Stimulated activated CD4-positive, alpha-beta T cell treated with anti-CD3 and anti-CD28 coated beads, Interleukin-4, amount 100 ng/mL, for 4 hours (primary cell): ENCODE measurements at places on chromosomes 11 and 22.

DNA sequence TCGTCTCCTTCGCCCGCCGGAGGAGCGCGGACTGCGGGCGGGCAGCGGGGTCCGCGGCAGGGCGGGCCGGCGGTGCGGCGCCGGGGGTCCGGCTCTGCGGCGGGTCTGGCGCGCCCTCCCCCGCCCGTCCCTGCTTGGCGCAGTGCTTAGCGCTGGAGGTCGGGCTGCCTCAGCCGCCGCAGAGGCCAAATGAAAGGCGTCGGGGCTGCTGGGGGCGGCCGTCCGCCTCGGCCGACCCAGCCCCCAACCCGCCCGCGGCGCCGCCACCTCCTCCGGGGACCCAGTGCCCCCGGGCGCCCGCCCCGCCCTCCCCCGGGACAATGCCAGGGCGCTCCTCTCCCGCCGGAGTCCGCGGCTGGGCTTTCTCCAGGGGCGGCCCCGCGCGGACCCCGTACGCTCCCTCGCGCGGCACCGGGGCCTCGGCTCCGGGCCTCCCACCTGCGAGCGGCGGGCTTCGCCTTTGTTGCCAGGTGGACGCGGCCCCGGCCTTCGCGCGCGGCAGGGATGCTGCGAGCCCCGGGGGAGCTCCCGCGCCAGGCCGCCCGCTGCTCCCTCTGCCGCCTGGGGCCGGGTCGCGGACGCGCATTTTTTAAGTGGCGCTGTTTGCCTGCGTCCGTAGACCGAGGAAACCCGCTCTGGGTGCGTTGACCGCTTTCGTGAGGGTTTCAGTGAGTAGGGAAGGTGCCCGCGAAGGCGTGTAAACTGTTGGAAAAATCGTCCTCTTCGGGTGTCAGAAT lies 583 bp downstream of the APLP2 start:
- peak; percentile 32 for DNase-seq

GRCh38 chr11:25981998-25982397 lies 349.9 kb upstream of the ANO3 start:
- no peak for DNase-seq

GRCh38 chr11:15276621-15277020 lies 161.9 kb downstream of the INSC start:
- no peak for DNase-seq

- DNase-seq: no peak
These were observed 59.1 kb downstream of the AMBRA1 start for GRCh38 chr11:46534711-46535110.

- no peak for DNase-seq
These were observed 298.8 kb downstream of the SWAP70 start for GRCh38 chr11:9962722-9963121.

GRCh38 chr11:58770627-58771457 lies 39.1 kb upstream of the GLYAT start:
- no peak for DNase-seq

DNA sequence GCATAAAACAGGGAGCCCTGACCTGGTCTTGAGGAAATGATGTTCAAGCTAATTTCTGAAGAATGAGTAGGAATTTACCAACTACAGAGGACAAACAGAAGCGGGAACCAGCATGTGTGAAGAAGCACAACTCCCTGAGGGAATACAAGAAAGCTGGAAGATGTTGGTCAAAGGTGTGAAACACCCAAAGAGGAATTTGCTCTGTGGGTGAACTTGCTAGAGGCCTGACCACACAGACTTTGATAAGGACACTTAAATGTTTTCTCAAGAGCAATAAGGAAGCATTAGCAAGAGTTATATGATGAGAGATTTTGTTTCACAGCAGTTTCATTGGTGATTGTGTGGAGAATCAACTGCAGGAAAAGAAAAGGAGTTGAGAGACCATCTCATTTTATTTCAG lies 17.6 kb downstream of the SLC5A12 start:
- no peak for DNase-seq

DNA sequence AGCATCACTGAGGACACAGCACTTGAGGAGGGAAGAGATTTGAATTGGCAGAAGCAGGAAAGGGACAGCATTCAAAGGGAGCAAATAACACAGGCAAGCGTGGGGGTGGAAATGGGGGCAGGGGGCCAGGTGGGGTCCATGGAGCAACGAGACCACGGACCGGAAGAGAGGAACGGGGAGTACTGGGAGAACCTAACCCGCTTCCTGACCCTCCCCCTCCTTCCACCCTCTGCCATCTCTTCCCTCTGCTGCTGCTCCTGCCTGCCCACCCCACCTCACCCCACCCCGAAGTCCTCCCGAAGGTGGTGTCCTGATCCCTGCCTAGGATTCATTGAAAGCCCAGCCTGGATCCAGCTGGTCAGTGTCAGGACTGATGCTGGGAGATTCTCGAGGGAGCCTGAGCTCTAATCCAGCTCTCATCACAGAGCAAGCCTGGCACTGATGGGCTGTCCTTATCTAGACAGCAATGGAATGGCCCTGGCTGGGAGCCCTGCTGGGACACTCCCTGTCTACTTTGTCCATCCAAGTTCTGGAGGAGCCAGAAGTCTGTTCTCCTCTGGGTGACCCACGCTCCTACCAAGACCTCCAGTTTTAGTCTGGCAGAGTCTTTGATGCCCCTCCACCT lies 105.0 kb downstream of the TRIM29 start:
- no peak for DNase-seq

DNA sequence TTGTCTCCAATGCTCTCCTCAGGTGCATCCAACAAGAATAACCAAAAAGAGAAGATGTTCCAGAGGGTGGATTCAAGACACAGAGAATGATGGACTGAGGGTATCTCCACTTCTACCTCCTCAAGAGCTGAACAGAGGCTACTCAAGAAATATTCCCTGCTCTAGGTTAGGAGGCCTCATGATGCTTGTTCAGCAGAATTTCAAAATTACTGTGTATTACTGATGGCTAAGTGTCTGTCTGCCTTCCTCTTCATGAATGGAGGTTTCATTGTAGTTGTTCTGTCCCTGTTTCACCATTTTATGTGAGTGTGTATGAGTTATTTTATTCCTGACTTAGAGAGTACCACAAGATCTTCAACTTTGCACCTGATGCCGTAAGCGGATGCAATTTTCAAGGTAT lies 76.8 kb downstream of the JRKL start:
- DNase-seq: no peak

GRCh38 chr11:76267556-76267955 lies 61.3 kb upstream of the WNT11 start:
- no peak for DNase-seq

DNA sequence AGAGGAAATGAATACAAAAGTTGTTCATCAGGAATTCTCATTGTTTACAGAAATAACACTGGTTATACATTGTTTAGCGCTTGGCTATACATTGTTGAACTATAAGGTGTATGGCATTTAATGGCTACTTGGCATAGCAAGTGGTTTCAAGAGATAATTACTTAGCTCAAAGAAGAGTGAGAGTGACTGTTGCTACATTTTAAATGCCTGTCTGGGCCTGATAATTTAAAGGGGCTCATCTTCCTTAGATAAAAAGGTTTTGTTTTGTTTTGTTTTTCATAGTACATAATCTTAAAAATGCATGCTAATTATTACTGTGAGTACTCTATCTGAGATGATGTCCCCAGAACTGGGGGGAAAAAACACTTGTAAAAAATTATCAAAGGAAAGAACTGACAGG lies 1.5 kb upstream of the SMPD1 start:
- no peak for DNase-seq

DNA sequence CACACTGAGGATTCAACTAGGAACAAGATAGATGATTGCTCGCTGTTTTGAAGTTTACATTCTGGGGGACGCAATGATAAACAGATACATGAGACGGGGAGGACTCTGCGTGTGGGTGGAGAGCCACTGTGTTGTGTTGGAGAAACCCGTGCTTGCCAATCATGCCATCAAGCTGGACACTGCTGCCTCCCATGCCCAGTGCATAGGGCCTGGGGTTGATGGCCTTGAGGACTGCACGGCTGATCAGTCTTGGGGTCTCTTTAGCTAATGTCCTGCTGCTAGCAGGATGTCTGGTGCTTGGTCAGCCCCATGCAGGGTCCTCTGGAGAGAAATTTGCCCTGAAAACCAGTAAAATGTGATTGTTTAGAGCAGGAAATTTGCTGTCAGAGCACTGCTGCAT lies 221.2 kb upstream of the B3GAT1 start:
- DNase-seq: no peak

GRCh38 chr11:2094354-2095197 lies 44.6 kb downstream of the IGF2 start:
- no peak for DNase-seq

DNA sequence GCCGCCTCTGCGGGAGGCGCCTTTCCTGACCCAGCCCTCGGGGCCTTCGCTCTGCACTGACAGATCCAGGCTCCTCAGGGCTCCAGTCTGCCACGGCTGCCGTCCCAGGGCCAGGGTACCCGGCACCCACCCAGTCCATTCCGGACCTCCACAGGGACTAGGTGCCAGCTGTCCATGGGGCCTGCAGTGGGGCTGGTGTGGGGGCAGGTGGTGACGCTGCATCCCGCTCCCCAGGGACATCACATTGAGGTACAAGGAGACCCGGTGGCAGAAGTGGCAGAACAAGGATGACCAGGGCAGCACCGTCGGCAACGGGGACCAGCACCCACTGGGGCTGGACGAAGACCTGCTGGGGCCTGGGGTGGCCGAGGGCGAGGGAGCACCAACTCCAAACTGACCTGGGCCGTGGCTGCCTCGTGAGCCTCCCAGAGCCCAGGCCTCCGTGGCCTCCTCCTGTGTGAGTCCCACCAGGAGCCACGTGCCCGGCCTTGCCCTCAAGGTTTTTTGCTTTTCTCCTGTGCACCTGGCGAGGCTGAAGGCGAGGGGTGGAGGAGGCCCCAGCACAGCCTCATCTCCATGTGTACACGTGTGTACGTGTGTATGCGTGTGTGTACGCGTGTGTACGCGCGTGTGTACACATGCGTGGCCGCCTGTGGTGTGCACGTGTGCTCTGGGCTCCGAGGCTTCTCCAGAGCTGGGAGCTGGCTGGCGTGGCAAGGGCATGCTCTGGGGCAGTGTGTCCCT lies 16.7 kb downstream of the RNH1 start:
- DNase-seq: no peak

- DNase-seq: no peak
These were observed 8.8 kb upstream of the DNAJB13 start for GRCh38 chr11:73942010-73942409.

DNA sequence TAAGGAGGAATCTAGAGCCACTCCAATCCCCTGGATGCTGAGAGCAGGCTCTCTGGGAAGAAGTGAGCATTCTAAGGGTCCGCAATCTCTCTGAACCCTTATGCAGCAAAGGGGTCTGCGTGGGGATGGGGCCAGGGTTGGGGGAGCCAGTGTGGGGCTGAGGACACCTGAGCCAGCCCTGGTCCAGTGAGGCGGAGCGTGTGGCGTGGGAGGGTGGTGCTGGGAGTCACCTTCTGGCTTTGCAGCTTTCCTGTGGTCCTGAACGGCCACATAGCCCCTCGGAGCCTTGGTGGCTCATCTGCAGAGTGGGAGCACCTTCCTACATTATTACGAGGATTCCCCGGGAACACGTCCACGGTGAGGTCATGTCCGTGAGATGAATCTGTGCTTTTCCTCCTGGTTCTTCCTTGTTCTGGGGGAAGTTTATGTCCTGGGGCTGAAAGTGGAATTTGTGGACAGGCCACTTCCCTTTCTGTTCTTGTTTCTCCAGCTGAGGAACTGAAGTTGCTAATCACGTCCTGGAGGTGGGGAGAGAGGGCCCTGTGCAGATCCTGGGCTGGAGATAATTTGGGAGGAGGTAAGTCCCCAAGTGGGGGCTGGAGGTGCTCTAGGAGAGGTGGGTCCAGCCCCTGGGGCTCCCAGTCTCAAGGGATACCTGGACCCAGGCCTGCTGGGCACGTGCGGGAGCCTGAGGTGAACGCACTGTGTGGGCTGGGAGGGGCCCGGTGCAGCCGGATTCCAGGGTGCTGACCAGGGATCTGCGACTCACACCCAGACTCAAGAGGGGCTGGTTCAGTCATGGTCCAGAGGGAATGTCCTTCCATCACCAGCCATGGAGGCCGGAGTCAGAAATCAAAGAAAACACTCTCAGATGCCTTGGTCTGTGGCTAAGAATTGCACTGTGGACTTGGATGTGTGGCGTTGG lies 6.1 kb downstream of the MRGPRE start:
- no peak for DNase-seq

DNA sequence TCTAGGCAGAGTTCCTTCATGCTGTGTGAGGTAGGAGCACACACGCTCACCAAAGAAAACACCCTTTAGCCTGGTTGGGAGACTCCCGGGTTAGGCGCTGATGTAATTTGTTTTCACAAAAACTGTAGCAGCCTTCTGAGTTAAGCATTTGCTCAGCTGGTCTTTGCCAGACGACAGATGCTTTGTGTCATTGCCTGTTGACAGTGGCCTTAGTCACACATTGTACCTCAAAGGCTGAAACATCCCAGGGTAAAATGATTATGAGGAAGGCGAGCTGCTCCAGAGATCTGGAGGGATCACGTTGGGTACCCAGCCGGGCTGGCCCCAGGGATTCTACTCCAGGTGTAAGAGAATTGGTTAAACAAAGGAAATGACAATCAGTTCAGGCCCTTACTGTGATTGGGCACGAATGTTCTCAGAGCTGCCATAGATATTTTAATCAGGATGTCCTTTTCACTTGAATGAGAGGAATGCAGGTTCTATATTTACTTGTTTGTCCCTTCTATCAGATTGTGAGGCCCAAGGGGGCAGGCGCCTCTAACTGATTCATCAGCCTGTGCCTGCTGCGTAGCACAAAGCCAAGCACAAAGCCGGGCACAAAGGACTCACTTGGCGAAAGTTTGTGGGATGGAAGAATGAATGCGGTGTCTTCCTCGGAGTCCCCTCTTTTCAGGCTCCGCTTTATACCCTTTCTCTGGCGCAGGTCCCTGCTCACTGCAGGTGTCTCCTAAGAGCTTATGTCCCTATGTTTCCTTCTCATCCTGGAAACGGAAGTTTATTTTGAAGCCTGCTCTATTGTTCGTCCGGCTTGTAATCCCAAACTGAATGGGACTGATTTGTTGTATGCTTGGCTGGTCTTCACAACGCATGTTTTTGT lies 47.1 kb downstream of the ADM start:
- no peak for DNase-seq

GRCh38 chr11:29217901-29218300 lies 798.9 kb downstream of the KCNA4 start:
- no peak for DNase-seq
